ENCODE measurements at places on chromosomes 5 and 9.

- DNase-seq, result no peak
Observed at GRCh38 chr5:32740651-32741050, 29.5 kb downstream of the NPR3 start.

GRCh38 chr9:116800885-116801284, 113.8 kb downstream of the TRIM32 start:
- no peak for DNase-seq

- no peak for DNase-seq
Observed at GRCh38 chr5:137923856-137924255, 34.6 kb downstream of the PKD2L2 start.

- DNase-seq, result no peak
Observed at GRCh38 chr9:137486545-137487453, 27.7 kb upstream of the NSMF start.

DNA sequence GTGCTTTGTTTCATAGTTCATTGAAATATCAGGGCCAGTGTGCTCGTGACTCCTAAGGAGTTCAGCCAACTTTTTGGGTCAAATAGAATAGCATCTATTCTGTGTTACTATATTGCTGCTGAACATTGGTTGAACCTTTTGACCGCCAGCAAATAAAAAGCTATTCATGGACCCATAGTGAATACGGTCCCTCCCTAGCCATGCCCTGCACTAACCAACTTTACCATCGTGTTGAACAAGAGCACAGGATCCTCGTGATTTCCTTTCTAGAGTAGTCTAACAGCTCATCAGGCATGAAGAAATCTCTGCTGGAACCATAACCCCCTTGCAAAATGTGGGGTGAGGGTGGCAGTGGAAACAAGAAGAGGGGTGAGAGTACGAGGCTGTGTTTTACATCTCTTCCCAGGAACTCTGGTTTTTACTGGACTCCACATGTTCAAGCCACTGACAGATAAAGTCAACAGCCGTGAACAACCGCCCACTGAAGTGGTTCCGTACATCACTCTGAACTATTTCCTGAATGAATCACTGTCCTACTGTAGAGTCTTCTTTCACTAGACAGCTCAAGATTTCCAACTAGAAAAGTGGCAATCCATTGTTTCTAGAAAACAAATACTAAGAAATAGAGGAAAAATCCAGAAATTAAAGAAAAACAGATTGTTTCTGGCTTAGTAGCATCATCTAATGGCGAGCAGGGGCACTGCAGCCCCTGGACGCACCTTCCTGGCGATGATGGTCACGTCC, 70.1 kb upstream of the SPATA31E1 start:
- DNase-seq, result no peak

- DNase-seq, result no peak
Observed at GRCh38 chr5:118447350-118447749, 541.0 kb downstream of the DTWD2 start.

GRCh38 chr5:139653616-139654015, 5.5 kb downstream of the CXXC5 start:
- no peak for DNase-seq

DNA sequence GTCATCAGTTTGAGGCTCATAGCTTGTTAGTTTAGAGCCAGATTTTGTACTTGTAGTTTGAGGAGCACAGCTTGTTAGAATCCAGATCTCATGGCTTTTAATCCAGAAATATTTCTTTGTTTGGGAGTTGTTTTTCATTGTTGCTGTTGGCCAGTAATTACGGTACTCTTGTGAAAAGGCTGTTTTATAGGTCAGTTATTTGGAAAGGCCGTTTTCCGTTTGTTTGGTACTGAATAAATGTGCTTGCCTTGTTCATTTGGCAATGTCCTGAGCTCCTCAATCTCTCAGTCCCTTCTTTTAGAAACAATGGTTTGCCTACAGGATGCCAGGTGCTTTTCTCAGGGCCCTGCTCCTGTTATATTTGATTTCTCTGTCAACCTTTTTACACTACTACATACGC, 4.5 kb upstream of the MOB3B start:
- no peak for DNase-seq

GRCh38 chr5:59790376-59790775, 103.2 kb downstream of the PDE4D start:
- DNase-seq, result no peak

GRCh38 chr5:172769616-172770373, 1.2 kb downstream of the DUSP1 start:
- DNase-seq, result no peak

DNA sequence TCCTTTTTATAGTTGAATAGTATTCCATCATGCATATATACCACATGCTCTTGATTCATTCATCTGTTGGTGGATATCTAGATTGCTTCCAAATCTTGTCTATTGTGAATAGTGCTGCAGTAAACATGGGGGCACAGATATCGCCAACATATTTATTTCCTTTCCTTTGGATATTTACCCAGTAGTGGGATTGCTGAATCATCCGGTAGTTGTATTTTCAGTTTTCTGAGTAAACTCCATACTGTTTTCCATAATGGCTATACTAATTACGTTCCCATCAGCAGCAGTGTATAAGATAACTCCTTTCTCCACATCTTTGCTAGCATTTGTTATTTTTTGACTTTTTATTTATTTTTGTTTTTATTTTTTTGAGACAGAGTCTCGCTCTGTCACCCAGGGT, 3.3 kb downstream of the SNX2 start:
- no peak for DNase-seq

DNA sequence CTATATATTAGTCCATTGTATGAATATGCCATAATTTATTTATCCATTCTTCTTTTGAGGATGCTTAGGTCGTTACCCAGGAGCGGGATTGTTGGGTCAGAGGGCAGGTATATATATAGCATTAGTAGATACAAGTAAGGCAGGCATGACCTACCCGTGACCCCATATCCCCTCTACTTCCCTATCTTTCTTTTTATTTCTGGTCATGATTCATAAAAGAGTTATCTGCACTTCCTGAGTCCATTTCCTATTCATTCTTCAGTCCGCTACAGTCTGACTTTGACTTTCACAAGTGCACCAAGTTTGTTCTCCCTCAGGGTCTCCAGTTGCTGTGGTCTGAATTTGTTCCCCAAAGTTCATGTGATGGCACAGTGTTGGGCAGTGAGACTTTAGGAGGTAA, 6.9 kb downstream of the RHOBTB3 start:
- DNase-seq, result no peak

DNA sequence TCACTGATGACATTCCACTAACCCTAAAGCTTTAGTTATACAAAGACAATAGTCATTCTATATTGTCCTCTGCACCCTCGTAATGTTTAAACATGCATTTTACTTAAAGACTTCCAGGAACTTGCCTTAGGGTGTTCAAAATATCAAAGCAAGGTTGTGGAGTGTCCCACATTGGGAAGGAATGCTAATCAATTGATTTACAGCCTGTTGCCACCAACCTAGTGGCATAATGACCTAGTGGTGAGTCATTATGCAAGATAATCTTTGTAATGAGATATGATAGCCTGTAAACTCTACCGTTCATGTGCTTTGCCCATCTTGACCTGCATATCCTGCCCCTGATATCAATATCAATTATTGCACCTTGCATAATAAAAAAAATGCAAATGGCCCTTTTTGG, 542.9 kb downstream of the CDH9 start:
- no peak for DNase-seq

DNA sequence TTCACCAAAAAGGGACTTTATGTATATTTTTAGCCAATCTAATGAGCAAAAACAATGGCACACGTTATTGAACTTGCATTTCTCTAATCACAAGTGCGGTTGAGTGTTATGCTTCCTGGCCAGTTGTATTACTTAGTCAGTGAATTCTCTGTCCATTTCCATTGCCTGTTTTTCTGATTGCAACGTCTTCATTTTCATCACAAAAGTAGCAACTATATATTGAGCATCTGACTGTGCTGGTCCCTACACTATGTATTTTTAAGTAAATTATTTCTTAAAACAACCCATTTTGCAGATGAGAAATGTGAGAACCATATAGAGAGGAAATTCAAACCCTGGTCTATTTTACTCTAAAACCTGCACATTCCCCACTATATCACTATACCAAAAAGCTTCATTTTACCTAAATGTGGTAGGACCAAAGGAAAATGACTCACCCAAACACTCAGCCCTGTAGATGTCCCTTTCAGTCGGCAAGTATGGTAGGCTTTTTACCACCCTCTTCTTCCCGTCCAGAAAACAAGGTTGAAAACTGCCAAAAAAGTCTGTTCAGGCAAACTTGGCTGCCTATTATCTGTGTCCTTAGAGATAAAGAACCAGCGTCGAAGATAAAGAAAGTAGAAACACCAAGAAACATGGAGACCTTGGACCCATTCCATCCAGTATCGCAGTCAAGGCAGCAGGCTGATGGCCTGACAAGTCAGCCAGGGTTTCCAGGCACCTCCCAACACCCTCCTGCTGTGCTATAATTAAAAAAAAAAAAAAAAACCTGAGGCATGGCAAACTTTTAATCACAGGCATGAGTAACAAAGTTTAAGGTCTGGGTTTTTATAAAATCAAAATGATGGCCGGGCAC, 18.8 kb upstream of the FAM13B start:
- no peak for DNase-seq

DNA sequence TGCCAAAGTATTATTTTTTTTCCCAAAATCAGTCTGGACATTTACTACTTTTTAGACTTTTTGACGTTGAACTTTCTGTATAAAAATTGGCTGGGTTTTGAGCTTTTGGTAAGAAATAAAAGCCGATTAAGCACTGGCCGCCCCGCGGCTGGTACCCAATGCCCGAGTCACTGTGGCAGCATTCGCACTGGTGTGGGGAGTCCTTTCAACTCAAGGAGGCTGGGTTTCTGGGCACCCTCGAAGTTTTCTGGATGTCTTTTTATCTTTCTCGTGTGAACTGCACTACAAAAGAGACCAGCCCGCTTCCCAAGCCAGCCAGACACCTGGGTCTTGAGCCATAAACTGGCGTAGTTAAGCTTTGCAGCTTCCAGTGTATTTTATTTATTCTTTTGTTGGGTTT, 72.0 kb upstream of the OTULINL start:
- DNase-seq, result no peak

- DNase-seq, result no peak
Observed at GRCh38 chr5:178285399-178286225, 53.0 kb upstream of the PHYKPL start.

DNA sequence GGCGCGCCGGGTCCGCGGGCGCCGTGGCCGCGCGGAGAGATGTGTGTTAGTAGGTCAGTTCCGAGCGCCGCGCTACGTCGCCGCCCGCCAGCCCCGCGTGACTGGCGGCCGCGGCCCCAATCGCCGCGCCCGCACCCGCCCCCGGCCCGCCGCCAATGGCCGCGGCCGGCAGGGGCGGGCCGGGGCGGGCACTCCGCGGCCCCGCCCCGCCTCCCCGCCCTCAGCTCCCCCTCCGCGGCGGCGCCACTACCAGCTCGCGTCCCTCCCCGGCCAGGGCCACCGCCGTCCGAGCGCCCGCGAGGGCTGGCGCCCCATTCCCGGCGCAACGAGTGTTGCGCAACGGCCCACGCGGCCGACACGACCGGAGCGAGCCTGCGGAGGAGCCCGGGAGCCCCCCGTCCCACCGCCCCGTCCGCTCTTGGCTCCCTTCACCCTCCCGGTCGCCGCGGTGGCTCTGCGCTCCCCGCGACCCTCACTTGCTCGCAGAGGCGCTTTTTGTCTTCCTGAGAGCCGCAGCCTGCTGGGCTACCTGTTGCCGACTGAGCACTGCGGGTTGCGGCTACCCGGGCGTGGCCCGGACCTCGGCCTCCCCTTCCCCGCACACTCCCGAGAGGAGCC, at the start of gene NFIL3:
TSS of gene NFIL3 (minus strand) at position 48 of the 618 bp plus-strand sequence. CDS start 13,098 bp downstream, outside the sequence.
- DNase-seq, result peak; percentile 97

DNA sequence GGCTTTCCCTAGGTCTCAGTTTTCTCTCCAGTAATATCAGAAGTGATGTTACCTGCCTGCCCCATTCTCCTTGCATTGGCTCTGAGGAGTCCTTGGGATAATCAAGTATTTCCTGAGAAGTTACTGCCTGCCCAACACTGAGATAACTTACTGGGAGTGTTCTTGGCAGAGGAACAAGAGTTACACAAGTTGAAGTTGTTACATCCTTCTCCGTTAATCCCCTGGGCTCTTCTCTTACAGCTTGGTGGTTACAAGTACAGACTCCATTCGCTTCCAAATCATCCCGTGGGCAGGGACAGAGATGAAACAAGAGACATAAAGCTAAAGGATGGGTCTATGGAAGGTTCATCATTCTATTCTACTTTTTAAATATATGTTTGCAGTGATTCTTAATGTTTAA, 74.1 kb upstream of the SAP30L start:
- no peak for DNase-seq

DNA sequence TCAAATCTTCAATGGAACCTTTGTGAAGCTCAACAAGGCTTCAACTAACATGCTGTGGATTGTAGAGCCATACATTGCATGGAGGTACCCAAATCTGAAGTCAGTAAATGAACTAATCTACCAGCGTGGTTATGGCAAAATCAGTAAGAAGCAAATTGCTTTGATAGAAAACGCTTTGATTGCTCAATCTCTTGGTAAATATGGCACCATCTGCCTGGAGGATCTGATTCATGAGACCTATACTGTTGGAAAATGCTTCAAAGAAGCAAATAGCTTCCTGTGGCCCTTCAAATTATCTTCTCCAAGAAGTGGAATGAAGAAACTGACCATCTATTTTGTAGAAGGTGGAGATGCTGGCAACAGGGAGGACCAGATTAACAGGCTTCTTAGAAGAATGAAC, 54.7 kb upstream of the TTC39B start:
- DNase-seq, result no peak

GRCh38 chr5:158995694-158996173, 104.0 kb downstream of the EBF1 start:
- no peak for DNase-seq

DNA sequence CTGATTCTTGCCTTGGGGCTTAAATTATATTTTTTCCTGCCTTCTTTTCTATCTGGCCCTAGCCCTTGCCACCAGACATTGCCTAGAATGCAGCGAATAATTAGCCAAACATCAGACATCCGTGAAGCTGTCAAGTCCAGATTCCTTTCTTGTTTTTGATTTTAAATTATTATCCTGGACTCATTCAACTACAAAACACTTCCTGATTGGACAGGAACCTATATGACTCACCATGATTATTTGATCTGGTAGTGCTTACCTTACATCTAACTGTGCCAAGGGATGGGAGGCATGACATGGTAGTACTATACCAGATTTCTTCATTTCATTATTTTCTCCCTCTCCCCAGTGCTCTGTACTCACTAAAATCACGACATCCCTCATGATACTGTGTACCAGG, 829.6 kb downstream of the TLR4 start:
- no peak for DNase-seq

DNA sequence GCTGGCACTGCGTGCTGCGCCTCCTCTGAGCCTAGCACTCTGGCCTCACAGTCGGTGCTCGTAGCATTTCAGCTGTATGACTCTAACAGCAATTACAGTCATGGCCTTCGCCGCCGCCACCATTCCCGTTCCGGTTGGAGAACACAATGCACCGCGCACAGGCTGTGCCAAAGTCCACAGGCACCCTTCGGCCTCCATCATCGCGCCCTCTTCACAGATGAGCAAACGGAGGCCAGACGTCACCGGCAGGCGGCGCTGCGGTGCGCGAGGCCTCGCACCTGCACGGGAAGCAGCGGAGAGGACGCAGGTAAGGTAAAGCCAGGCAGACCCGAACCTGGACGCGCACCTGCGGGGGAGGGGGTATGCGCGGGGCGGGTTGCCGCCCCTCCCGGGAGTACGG, 128.9 kb downstream of the BARX1 start:
- DNase-seq, result peak; percentile 88

Data from upper lobe of left lung (tissue), 6 donors.